ENCODE measurements at places on chromosomes 16 and 17. TPM values are rescaled to one million over a fixed set of nuclear protein-coding genes. Genes with fewer than 3 reads are reported as not detected.

GRCh38 chr16:68453816-68454215 lies 5.5 kb upstream of the SMPD3 start:
- no peaks in the 10 kb centered on the region for H3K36me3 ChIP-seq
- peaks cover 5% of the 10 kb centered on the region for H3K4me1 ChIP-seq
- no peak for DNase-seq

DNA sequence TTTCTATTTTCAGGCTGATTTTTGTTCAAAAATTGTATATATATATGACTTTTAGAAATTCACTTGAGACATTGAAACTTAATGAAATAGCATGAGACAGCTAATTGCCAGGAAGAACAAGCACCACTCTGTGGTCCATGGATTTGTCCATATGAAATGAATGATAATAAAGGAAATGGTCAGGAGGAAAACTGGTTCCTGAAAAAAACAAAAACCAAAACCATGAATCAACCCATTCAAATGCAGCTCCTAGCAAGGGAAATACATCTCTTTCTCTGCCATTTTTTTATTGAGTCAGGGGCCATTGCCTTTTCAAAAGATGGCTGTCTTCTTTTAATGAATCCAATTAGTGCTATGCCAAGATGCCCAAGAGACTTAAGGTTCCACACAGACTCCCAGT lies 230.7 kb downstream of the SLC39A11 start:
- H3K27me3 ChIP-seq: no peaks in the 10 kb centered on the region
- peaks cover 5% of the 10 kb centered on the region for H3K4me1 ChIP-seq
- no peak overlapping the region for H3K27ac ChIP-seq
- no peak overlapping the region for H3K4me3 ChIP-seq
- no peak for DNase-seq

The C1QBP gene
- total RNA-seq: 86.3 TPM

DNA sequence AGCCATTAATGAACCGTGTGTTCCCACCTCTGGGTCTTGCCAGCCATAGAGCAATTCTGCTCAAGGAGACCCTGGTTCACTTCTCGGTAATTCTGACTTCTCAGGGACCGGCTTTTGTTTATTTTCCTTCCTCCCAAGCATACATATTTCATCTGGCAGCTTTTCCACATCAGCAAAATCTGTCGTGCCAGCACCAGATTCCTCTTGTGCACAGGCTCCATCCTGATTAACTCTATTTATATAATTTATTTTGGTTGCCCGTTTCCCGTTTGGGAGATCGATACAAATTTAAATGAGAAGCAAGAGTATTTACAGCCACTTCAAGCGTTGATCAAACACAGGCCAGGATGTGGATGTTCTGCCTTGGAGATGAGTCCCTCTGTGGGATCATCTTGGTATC lies 161.9 kb upstream of the XYLT1 start:
- H3K27me3 ChIP-seq: no peaks in the 10 kb centered on the region
- no peaks in the 10 kb centered on the region for H3K36me3 ChIP-seq
- no peak overlapping the region for H3K27ac ChIP-seq
- DNase-seq: no peak
- no peak overlapping the region for H3K4me3 ChIP-seq

The GDE1 gene
- total RNA-seq: 75.9 TPM

- peaks cover 23% of the 10 kb centered on the region for H3K27me3 ChIP-seq
- H3K36me3 ChIP-seq: no peaks in the 10 kb centered on the region
- no peak overlapping the region for H3K27ac ChIP-seq
- no peak overlapping the region for H3K4me3 ChIP-seq
- no peak for DNase-seq
Measured at GRCh38 chr16:31265329-31266245, 5.8 kb downstream of the ITGAM start.

GRCh38 chr16:62208934-62209333 lies 172.7 kb upstream of the CDH8 start:
- no peaks in the 10 kb centered on the region for H3K36me3 ChIP-seq
- DNase-seq: no peak
- no peaks in the 10 kb centered on the region for H3K27me3 ChIP-seq
- no peak overlapping the region for H3K27ac ChIP-seq
- H3K4me3 ChIP-seq: no peak overlapping the region
- no peaks in the 10 kb centered on the region for H3K4me1 ChIP-seq

- H3K4me3 ChIP-seq: no peak overlapping the region
- no peaks in the 10 kb centered on the region for H3K36me3 ChIP-seq
- H3K27ac ChIP-seq: no peak overlapping the region
- H3K4me1 ChIP-seq: no peaks in the 10 kb centered on the region
Measured at GRCh38 chr16:1437606-1438005, 6.7 kb downstream of the PERCC1 start.

Data from osteocyte (in vitro differentiated cells).